Stimulated activated CD8-positive, alpha-beta memory T cell treated with anti-CD3 and anti-CD28 coated beads, Interleukin-15, amount 100 ng/mL, for 4 hours (primary cell): ENCODE measurements at places on chromosomes 5 and 9.

GRCh38 chr5:150567031-150567717 is 59.2 kb downstream of the NDST1 start:
- no peak for DNase-seq

GRCh38 chr5:149641000-149641576 is 59.8 kb downstream of the ARHGEF37 start:
- DNase-seq, result no peak

GRCh38 chr5:78983601-78984438 is 1.3 kb downstream of the ARSB start:
- DNase-seq, result no peak

- no peak for DNase-seq
Measured at GRCh38 chr5:82859451-82860140, 217.6 kb downstream of the TMEM167A start.

DNA sequence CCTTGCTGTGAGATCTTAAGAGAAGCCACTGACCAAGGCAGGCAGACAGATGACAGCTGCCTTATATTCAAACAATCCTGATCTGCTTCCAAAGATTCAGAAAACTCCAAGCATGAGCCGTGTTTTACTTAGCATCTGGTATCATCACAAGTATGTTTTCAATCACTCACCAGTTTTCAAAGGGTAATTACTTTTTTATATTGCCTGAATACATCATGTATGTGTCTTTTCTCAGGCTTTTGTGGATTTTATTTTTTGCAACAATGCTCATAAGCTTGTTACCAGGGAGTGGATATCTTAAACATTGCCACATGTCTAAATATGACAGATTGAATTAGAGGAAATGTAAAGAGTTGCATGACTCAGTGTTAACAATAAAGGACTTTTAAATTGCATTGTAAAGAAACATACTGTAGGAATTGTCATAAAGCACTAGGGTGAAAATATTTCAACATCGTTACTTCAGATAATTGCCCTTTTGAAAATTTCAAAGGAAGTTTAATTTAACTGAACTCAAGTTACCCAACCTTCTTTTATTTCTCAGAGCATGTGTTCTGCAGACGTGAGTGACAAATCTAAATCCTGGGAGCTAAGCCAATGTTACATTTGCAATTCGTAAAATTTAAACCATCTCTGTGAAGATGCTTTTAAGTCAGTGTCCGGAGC is 326.1 kb downstream of the PLK2 start:
- DNase-seq, result no peak

- DNase-seq, result no peak
Measured at GRCh38 chr9:100307080-100307479, 45.7 kb downstream of the TEX10 start.

GRCh38 chr5:72328172-72328571 is 8.0 kb downstream of the PTCD2 start:
- DNase-seq, result no peak

DNA sequence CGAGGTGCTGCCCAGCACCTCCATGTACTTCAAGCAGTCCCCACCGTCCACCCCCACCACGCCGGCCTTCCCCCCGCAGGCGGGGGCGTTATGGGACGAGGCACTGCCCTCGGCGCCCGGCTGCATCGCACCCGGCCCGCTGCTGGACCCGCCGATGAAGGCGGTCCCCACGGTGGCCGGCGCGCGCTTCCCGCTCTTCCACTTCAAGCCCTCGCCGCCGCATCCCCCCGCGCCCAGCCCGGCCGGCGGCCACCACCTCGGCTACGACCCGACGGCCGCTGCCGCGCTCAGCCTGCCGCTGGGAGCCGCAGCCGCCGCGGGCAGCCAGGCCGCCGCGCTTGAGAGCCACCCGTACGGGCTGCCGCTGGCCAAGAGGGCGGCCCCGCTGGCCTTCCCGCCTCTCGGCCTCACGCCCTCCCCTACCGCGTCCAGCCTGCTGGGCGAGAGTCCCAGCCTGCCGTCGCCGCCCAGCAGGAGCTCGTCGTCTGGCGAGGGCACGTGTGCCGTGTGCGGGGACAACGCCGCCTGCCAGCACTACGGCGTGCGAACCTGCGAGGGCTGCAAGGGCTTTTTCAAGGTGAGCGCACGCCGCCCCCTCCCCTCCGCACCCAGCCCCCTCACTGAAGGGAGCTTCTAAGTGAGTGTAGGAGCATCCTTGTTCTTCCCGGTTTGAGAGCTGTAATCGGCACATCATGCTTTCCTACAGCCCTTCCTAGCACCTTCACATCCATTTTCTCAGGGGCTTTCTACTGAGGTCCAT is 6.9 kb downstream of the NR4A3 start:
- no peak for DNase-seq

GRCh38 chr9:31868830-31869229 is 515.6 kb upstream of the ACO1 start:
- DNase-seq, result no peak

GRCh38 chr9:4955836-4956235 is 29.2 kb upstream of the JAK2 start:
- DNase-seq, result no peak

- DNase-seq, result no peak
Measured at GRCh38 chr9:14170973-14171596, 142.9 kb downstream of the NFIB start.

DNA sequence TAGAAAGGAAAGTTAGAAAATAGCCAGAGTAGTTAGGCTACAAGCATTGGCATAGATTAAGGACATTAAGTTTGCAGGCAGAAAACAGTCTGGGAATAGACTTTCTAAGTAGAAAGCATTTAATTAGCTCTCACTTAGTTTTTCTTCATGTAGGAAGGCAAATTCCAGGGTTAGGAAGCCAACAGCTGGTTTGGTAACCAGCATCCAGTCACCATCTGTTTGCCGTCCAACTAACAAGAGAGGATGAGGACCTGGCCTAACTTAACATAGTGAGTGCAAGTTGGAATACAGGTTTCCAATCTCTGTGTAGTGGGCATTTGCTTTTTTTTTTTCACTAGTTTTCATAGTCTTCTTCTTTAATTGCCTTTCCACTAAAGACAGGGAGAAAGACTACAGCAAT is 121.7 kb upstream of the NR3C1 start:
- DNase-seq, result no peak

DNA sequence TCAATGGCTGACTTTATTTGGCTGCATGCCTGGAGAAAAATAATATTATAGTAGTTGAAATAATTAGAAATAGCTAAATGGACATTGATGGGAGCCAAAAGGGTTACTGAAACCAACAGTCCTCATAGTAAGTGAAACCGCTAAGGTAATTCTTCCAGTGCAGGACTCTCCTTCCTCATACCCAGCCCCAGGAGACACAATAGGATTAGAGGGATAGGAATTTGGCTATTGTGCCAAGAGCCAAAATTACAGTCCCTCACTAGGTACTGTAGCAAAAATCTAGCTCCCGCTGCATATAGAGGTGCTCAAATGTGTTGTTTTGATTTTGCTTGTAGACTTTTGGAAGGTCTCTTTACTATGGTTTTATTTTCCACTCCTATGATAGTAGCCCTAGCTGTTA is 20.2 kb downstream of the GLDC start:
- no peak for DNase-seq

- DNase-seq, result no peak
Measured at GRCh38 chr5:14868771-14869170, 2.8 kb downstream of the ANKH start.

- no peak for DNase-seq
Measured at GRCh38 chr9:115262952-115263351, 145.0 kb upstream of the TNC start.

- no peak for DNase-seq
Measured at GRCh38 chr9:21239911-21240310, at the start of gene IFNA14. TSS of gene IFNA14 (minus strand) at chr9:21240005. CDS start at chr9:21239935, 70 bp downstream.

- DNase-seq, result no peak
Measured at GRCh38 chr5:43609752-43610151, 6.8 kb downstream of the NNT start.

DNA sequence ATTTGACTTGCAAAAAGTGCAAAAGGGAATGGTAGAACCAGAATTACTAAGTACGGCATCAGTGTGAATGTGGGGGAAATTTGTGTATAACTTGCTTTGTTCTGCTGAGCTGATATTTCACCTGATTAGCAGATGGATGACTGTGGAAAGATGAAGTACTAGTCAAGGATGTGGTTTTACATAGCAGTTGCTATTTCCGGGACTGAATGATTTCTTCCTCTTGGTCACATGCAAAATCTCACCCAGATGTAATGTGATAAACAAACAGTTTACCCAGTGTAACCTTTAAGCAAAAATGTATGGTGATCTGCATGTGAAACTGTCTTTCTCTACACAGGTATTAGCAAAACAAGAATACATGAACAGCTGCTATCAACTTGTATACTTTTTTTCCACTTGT is 46.1 kb downstream of the DCP2 start:
- no peak for DNase-seq

- no peak for DNase-seq
Measured at GRCh38 chr9:692636-693129, 148.8 kb upstream of the DMRT1 start.

GRCh38 chr9:38641985-38642864 is 21.8 kb upstream of the ANKRD18A start:
- DNase-seq, result no peak

DNA sequence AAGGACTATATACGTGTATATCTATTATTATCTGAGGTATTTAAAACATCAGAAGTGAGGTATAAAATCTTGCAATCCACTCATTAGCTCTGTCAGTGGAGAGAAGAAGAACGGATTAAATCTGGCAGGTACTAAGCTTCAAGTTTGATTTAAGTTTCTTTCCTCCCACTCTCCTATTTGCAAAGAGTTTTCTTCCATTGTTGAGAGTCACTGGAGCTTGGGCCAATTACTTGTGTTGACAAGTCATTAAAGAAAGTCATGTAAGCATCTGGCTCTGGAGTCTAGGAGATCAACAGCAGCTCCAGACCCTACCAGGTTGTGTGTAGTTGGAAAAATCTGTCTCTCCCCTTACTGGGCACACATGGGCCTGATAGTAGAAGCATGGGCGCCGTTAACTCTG is 476.8 kb upstream of the SMARCA2 start:
- no peak for DNase-seq

- no peak for DNase-seq
Measured at GRCh38 chr9:125433461-125434011, 171.9 kb downstream of the GAPVD1 start.

DNA sequence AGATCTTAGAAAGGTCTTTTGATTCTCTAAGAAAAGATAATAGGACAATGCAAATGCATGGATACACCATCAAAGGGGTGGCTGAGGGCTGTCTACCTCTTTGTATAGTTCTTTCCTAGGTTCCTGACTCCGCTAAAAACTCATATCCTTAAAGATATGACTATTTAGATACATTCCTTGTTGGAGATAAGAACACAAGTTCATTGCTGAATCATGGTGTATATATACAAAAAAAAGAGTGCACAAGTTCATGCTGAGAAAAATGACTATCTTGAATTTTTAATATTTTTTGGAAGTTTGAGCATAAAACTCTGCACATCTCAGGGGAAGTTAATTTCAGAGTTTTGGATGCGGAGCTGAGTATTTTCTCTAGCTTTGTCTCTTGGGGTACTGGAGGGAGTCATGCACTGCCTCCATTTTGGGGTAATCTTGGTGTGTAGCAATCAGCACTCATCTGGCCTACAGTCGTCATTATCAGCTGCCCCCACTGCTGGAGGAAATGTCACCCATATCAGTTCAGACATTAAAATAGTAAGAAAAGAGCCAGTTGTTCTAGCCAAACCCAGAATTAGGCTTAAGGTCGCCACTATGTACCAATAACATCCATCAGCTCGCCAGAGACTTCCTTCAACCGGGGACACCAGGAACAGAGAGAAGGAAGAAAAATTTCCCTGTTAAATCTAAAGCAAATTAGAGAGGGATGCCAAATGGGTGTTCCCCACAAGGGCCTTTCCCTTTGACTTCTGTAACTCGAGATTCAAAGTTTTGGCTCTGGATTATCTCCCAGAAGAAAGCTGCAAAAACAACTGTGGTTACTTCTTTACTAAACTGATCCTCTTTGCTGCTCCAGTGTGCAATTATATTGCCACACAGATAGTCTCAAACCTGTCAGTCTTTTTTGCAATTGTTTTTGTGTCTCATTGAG is 49.0 kb downstream of the PTTG1 start:
- no peak for DNase-seq

DNA sequence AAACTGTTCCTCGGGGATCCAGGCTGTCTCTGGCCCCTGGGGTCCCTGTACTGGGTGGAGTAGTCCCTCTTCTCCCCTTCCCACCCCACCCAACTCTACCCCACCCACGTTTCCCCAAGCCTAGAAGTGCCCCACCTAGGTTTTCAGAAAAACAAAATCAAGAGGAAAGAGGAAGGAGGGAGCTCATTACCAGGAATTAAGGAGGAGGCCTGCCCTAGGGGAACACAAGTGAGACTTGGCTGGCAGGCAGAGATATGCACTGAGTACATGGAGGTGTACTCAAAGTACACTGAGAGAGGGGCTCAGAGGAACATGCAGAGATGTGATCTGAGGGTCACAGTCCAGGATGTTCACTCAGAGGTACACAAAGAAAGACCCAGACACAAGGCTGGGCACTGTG is 10.2 kb downstream of the AQP3 start:
- DNase-seq, result no peak

- DNase-seq, result no peak
Measured at GRCh38 chr9:23011669-23012068, 565.0 kb downstream of the DMRTA1 start.

DNA sequence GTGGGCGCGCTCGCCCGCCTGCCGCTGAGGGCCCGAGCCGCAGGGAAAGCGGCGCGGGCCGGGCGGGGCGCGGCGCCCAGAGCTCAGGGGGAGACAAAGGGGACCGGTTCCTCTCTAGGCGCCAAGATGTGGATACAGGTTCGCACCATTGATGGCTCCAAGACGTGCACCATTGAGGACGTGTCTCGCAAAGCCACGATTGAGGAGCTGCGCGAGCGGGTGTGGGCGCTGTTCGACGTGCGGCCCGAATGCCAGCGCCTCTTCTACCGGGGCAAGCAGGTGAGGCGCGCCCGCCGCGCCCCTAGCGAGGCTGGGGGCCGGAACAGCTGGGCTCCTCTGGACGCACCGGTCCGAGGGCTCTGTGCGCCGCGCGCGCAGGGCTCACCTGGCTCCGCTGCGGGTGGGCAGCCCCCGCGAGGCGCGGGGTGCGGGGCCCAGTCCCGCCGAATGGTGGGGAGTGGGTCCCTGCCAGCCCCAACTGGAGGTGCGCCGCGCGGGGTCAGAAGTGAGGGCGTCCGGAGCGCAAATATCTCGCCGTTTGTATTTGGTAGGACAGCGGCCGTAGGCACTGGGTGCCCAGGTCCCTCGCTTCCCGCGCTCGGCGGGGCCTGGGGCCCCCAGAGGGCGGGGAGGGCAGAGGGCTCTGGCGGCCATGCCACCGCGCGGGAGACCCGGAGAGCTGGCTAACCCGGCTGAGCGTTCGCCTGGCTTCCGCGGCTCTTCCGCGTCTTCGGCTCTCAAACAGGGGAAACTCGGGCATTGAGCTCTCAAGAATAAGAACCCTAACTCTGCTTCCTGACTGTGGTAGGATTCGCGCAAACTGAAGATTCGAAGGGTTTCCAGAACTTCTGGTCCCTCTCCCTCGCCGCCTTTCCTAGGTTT is 607 bp downstream of the UHRF2 start:
- DNase-seq, result no peak

DNA sequence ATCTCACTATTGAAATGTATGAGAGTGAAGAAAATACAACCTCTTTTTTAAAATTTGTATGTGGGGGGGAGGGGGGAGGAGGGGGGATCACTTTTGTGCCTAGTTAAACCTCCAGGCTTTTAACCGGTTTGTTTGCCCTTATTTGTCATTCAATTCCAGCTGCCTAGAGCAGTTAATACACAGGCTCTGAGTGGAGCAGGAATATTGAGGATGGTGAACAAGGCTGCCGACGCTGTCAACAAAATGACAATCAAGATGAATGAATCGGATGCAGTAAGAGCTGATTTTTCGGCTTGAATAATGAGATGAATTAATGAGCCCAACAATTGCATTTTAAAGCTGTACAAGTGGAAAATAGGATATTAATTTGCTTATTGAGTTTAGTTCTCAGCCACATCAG is 28.7 kb upstream of the SNX24 start:
- no peak for DNase-seq
